ENCODE measurements at places on chromosomes 7 and 10. TPM values are rescaled to one million over a fixed set of nuclear protein-coding genes. Genes with fewer than 3 reads are reported as not detected.
A peak's percentile ranks its signal among the peaks of the same experiment; 100 is the strongest.

GRCh38 chr10:101782811-101783735, at the start of gene NPM3:
NPM3 (minus strand) TSS chr10:101783446; CDS start chr10:101783390, 56 bp downstream.
- H3K27ac ChIP-seq, result peak within 1 kb of the TSS; percentile 78
- H3K36me3 ChIP-seq, result peaks cover 40% of the 10 kb centered on the region
- peaks cover 30% of the 10 kb centered on the region for H3K4me1 ChIP-seq
- no peaks in the 10 kb centered on the region for H3K27me3 ChIP-seq
- H3K4me3 ChIP-seq, result peak within 1 kb of the TSS; percentile 92

GRCh38 chr7:138257459-138258196, 181.4 kb downstream of the AKR1D1 start:
- no peaks in the 10 kb centered on the region for H3K27me3 ChIP-seq
- H3K36me3 ChIP-seq, result no peaks in the 10 kb centered on the region
- no peaks in the 10 kb centered on the region for H3K4me1 ChIP-seq
- H3K27ac ChIP-seq, result no peak overlapping the region
- no peak for DNase-seq
- no peak overlapping the region for H3K4me3 ChIP-seq

GRCh38 chr7:37359662-37360444, 88.8 kb downstream of the ELMO1 start:
- H3K27me3 ChIP-seq, result no peaks in the 10 kb centered on the region
- no peaks in the 10 kb centered on the region for H3K4me1 ChIP-seq
- no peak overlapping the region for H3K4me3 ChIP-seq
- H3K27ac ChIP-seq, result no peak overlapping the region
- H3K36me3 ChIP-seq, result no peaks in the 10 kb centered on the region

GRCh38 chr10:113097036-113097435, 147.0 kb downstream of the TCF7L2 start:
- no peak overlapping the region for H3K4me3 ChIP-seq
- peaks cover 13% of the 10 kb centered on the region for H3K4me1 ChIP-seq
- H3K36me3 ChIP-seq, result no peaks in the 10 kb centered on the region
- H3K27me3 ChIP-seq, result no peaks in the 10 kb centered on the region
- no peak overlapping the region for H3K27ac ChIP-seq

- H3K4me1 ChIP-seq, result no peaks in the 10 kb centered on the region
- DNase-seq, result no peak
- no peaks in the 10 kb centered on the region for H3K36me3 ChIP-seq
- H3K27ac ChIP-seq, result peak overlapping the region; percentile 23
These were observed 60.4 kb downstream of the LRRC17 start for GRCh38 chr7:102973096-102973802.

Gene GRID2IP
- total RNA-seq, result not detected

Gene TMEM72
- total RNA-seq, result not detected

Gene ACHE
- under 0.01 TPM for total RNA-seq

DNA sequence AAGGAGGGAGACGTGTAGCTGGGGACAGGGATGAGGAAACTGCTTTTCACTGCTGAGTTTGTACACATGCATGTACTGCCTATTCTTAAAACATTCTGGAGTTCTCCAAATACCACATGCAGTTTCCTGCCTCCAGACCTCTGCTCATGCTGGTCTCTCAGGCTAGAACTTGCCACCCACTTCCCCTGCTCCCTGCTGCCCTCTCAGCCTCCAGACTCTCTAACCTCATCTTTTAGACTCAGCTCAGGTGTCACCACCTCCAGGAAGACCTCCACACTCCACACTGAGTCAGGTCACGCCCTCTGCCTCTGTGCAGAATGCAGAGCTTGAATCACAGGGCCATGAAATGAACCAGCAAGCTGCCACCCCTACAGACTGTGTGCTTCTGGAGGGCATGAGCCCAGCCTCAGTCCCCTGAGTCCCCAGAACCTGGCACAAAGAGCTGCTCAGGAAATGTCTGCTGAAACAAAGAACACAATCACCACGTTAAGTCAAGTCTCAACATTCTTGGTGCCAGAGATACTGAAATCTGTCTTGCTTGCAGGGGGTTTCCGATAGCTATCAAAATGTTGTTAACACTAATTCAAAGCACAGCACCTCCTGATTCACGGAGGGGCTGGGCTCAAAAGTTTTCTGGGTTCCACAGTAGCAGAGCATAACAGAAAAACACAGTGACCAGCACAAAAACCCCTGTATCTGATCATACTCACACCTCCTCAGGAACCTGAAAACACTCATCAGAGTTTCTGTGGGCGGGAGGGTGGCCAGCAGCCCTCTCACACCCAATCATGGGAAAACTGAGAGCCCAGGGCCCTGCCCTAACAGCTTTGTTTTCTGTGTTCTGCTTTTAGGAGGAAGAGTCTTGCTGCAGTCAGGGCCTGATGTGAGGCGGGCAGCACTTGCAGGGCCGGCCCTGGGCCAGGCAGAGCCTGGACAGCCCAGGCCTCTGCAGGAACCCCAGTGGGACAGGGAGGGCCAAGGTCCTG, 21.1 kb downstream of the FAM53B start:
- no peak overlapping the region for H3K27ac ChIP-seq
- no peak overlapping the region for H3K4me3 ChIP-seq
- no peaks in the 10 kb centered on the region for H3K27me3 ChIP-seq
- H3K4me1 ChIP-seq, result peaks cover 19% of the 10 kb centered on the region

- H3K4me1 ChIP-seq, result peaks cover 11% of the 10 kb centered on the region
- peak overlapping the region; percentile 86 for H3K27ac ChIP-seq
- peak overlapping the region; percentile 100 for H3K4me3 ChIP-seq
- H3K27me3 ChIP-seq, result no peaks in the 10 kb centered on the region
- peak; percentile 49 for DNase-seq
These were observed 739 bp downstream of the CASP7 start for GRCh38 chr10:113680190-113681111.

Gene PRF1
- total RNA-seq, result not detected

Gene EGR2
- total RNA-seq, result 2.4 TPM

DNA sequence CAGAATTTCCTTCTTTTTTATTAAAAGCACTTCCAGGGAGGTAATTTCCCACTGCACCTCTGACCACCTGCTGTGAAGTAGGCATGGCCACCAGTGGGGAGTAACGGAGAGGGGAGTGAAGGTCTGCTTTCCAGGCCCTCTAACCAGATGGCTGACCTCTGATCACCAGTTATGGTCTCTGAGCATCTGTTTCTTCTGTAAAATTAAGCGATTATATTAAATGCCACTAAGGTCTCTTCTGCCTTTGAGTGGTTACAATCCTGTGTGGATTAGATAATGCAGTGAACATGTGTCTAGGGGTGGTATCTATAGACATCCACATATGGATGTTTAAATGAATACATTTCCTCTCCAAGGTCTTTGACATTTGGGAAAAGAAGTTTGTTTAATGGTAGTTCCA, 199.6 kb downstream of the HERPUD2 start:
- no peaks in the 10 kb centered on the region for H3K27me3 ChIP-seq
- no peaks in the 10 kb centered on the region for H3K4me1 ChIP-seq
- H3K27ac ChIP-seq, result no peak overlapping the region
- no peak overlapping the region for H3K4me3 ChIP-seq
- no peak for DNase-seq

- no peaks in the 10 kb centered on the region for H3K4me1 ChIP-seq
- H3K27ac ChIP-seq, result no peak overlapping the region
- no peak for DNase-seq
- H3K27me3 ChIP-seq, result no peaks in the 10 kb centered on the region
- H3K36me3 ChIP-seq, result no peaks in the 10 kb centered on the region
These were observed 59.6 kb downstream of the PTPRN2 start for GRCh38 chr7:158527915-158528502.

GRCh38 chr10:129712000-129712399, 245.0 kb downstream of the MGMT start:
- no peak overlapping the region for H3K4me3 ChIP-seq
- no peaks in the 10 kb centered on the region for H3K27me3 ChIP-seq
- H3K4me1 ChIP-seq, result peaks cover 9% of the 10 kb centered on the region
- no peak for DNase-seq
- no peaks in the 10 kb centered on the region for H3K36me3 ChIP-seq
- no peak overlapping the region for H3K27ac ChIP-seq

Gene GRID1
- not detected for total RNA-seq

DNA sequence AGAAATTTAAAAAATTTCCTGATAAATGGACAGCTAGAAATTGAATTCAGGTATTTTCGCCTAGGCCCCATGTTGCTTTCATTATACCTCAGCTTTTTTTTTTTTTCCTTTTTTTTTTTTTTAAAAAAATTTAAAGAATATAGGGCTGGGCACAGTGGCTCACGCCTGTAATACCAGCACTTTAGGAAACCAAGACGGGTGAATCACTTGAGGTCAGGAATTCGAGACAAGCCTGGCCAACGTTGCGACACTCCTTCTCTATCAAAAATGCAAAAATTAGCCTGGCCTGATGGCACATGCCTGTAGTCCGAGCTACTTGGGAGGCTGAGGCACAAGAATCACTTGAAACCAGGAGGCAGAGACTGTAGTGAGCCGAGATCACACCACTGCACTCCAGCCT, 334.0 kb downstream of the SORCS1 start:
- no peak for DNase-seq
- H3K4me1 ChIP-seq, result no peaks in the 10 kb centered on the region
- no peaks in the 10 kb centered on the region for H3K36me3 ChIP-seq
- no peak overlapping the region for H3K27ac ChIP-seq
- no peaks in the 10 kb centered on the region for H3K27me3 ChIP-seq

Gene MICU1
- 79.6 TPM for total RNA-seq

DNA sequence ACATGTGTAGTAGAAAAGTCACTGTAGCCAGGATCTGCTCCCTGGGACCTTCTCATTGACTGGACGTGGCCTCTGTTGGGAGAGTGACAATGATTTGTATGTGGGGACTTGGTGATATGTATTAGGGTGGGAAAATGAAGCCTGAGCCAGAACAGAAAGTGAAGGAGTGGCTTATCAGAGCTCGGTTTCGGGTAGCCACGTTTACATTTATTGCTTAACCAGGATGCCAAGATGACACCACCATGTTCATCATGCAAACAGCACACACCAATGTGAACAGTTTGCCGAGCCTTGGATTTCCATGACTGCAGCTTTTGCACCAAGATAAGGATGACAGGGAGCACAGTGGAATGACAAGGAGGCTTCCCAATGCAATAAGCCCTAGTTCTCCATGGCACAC, 112.8 kb upstream of the STK17A start:
- DNase-seq, result no peak
- no peaks in the 10 kb centered on the region for H3K27me3 ChIP-seq
- no peaks in the 10 kb centered on the region for H3K36me3 ChIP-seq

DNA sequence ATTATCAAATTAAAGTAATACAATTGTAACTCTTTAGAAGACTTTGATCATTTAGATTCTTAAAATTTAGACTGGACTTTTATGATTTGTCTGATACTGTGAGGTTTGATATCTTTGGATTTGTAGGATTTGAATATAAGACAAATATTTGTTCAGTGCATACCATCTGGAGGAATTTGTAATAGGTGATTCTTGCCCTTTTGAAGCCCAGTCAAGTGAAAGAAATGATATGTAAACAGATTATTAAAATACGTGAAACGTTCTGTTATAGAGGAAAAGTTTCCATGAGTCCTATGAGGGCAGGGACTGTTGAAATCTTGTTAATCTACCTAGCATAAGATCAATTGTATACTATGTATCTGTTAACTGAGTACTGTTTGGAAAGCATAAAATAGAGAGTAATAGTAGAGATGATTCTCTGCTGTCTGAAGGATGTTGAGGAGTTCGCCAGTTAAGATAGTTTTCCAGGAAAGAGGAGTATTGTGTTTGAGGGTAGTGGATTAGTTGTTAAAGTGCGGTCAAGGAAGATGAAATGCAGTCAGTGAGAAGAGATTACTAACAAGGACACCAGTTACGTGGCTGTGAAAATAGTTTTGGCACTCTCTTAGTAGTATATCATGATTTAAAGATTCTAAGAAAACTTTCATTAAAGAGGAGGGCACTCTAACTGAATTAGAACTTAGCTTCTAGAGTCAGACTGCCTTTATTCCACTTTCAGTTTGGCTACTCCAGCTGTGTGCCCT, 14.4 kb downstream of the PDCD4 start:
- H3K27ac ChIP-seq, result peak overlapping the region; percentile 4
- H3K36me3 ChIP-seq, result peaks cover 38% of the 10 kb centered on the region
- no peak for DNase-seq
- H3K4me3 ChIP-seq, result no peak overlapping the region
- peaks cover 13% of the 10 kb centered on the region for H3K4me1 ChIP-seq

- H3K36me3 ChIP-seq, result no peaks in the 10 kb centered on the region
- no peak overlapping the region for H3K27ac ChIP-seq
- no peak for DNase-seq
- no peaks in the 10 kb centered on the region for H3K27me3 ChIP-seq
These were observed 20.5 kb upstream of the SLC16A12 start for GRCh38 chr10:89555688-89556445.

DNA sequence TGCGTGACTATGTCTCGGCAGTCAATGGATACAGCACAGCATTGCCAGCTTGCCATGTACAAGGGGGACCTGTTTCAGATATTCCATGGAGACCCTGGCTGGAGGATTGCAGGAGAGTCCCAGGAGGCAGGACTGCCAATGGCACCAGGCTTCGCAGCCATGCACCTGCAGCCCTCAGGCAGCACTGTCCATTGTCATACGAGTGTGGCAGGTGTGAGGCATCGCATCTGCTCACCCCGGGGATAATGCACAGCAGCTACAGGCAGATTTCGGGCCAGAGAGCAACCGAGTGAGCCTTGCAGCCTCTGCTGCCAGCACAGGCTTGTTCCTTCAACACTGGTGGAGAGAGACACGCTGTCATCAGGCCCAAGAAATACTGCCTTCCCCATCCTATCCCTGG, 415.1 kb downstream of the PAXIP1 start:
- no peaks in the 10 kb centered on the region for H3K27me3 ChIP-seq
- H3K4me1 ChIP-seq, result no peaks in the 10 kb centered on the region
- H3K36me3 ChIP-seq, result no peaks in the 10 kb centered on the region
- DNase-seq, result peak; percentile 21
- H3K4me3 ChIP-seq, result no peak overlapping the region

- H3K4me3 ChIP-seq, result no peak overlapping the region
- H3K4me1 ChIP-seq, result no peaks in the 10 kb centered on the region
- H3K27ac ChIP-seq, result no peak overlapping the region
- peaks cover 5% of the 10 kb centered on the region for H3K27me3 ChIP-seq
- H3K36me3 ChIP-seq, result no peaks in the 10 kb centered on the region
These were observed 43.8 kb upstream of the SEC61G start for GRCh38 chr7:54802841-54803240.

- no peaks in the 10 kb centered on the region for H3K36me3 ChIP-seq
- no peaks in the 10 kb centered on the region for H3K4me1 ChIP-seq
- H3K4me3 ChIP-seq, result no peak overlapping the region
- DNase-seq, result no peak
- H3K27me3 ChIP-seq, result no peaks in the 10 kb centered on the region
These were observed 29.1 kb downstream of the TFPI2 start for GRCh38 chr7:93861325-93861949.

DNA sequence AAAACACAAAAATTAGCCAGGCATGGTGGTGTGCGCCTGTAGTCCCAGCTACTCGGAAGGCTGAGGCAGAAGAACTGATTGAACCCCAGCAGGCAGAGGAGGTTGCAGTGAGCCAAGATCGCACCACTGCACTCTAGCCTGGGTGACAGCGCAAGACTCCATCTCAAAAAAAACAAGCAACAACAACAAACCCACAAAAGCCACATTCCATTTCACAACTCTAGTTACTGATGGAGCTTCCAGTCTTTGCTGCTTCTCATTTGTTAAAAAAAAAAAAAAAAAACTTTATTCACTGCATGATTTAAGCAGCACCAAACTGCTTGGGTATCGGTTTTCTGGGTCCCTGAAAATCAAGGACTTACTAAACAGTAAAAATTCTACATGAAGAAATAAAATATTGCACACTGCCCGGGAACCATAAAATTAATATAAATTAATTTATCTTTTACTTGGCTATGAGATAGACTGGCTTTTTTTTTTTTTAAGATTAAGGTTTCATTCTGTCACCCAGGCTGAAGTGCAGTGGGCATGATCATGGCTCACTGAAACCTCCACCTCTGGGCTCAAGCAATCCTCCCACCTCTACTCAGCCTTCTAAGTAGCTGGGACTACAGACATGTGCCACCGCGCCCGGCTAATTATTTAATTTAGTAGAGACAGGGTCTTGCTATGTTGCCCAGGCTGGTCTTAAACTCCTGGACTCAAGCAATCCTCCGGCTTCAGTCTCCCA, 42.0 kb downstream of the SRPK2 start:
- peaks cover 7% of the 10 kb centered on the region for H3K4me1 ChIP-seq
- H3K27ac ChIP-seq, result no peak overlapping the region
- no peak overlapping the region for H3K4me3 ChIP-seq
- DNase-seq, result no peak
- H3K36me3 ChIP-seq, result no peaks in the 10 kb centered on the region
